Occipital lobe (tissue), 3 donors: ENCODE measurements at places on chromosomes 12 and 14.
A peak's percentile ranks its signal among the peaks of the same experiment; 100 is the strongest.

GRCh38 chr14:93548102-93548843 lies 117.5 kb downstream of the UNC79 start:
- no peak for DNase-seq

- no peak for DNase-seq
These were observed 375.7 kb downstream of the ZFP36L1 start for GRCh38 chr14:68417009-68417650.

DNA sequence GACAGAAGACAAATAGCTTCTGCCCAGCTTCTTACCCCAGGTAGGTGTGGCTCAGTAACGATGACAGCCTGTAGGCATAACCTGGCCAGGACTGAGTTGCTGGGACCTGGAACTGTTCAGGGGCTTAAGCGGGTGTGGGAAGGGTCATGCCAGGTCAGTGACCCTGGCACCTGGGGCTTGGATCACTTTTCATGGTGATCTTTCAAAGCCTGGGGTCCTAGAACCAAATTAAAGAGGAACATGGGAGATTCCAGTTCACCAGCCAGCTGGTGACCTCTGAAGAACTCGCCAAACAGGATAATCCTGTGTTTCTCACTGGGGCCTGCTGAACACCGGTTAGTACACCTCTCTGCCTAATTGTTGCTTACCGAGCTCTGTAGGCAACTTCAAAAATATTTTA lies 102.6 kb upstream of the LMNTD1 start:
- no peak for DNase-seq

GRCh38 chr14:95533391-95533821 lies 1.4 kb upstream of the GLRX5 start:
- no peak for DNase-seq

DNA sequence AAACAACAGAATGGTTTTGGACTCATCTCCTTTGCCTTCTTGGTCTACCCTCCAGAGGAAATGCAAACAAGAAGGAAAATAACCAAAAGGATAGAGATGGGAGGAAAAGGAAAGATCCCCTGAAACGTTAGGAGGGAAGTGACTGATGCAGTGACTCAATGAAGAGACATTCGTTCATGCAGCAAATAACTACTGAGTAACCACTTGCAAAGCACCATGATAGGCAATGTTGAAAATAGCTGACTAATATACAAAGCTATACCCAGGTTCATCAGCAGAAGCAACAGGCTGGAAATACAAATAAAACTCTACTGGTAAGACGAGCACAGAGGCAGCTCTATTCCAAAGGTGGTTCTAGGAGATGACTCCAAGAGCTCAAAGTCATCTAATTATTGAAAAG lies 41.8 kb downstream of the R3HDM2 start:
- DNase-seq, result no peak

- no peak for DNase-seq
These were observed 181.2 kb downstream of the PRKCH start for GRCh38 chr14:61502459-61503093.

DNA sequence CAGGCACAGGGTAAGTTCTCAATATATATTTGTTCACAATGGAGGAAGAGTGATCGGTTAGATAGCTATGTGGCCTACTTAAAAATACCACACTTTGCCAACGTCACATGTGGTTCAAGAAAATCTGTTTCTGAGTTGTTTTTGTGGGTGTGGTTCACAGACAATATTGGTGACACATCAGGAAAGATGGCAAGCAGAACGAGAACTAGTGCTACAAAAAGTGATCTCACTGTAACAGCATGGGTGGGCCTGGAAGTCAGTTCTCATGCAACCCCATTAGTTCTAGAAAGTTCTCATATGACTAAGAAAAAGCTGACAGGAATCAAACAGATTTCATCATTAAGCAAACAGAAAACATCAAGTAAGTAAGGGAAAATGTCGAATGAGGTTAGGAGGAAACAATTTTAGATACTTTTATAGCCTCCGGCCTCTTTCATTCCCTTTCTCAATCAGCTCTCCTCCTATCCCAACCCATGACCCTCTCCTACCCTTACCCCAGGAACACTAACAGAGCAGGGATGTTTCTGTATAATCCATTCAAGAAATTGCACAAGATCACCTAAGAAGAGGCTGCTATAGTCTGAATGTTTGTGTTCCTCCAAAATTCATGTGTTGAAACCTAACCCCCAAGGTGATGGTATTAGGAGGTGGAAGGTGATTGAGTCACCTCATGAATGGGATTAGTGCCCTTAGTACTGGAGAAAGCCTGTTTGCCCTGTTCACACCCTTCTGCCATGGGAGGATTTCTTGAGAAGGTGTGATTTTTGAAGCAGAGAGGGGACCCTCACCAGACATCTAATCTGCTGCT lies 15.5 kb upstream of the NTN4 start:
- no peak for DNase-seq

DNA sequence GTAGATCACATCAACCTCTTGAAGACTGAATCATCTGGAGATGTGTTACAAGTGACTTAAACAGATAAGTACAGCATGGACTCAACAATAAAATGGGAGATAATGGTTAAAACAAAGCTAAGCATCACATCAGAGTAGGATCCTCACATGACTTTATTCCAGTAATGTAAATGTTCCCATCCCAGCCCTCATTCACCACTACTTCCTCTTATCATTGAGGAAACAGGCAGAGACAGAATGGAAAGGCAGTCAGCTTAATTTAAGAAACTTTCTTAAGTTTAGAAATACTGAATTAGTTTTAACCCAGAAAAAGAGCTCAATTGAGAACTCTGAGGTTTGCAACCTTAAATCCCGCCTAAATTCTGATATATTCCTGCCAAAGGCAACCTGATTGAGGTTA lies 1.2 kb upstream of the ALG10 start:
- DNase-seq, result no peak

DNA sequence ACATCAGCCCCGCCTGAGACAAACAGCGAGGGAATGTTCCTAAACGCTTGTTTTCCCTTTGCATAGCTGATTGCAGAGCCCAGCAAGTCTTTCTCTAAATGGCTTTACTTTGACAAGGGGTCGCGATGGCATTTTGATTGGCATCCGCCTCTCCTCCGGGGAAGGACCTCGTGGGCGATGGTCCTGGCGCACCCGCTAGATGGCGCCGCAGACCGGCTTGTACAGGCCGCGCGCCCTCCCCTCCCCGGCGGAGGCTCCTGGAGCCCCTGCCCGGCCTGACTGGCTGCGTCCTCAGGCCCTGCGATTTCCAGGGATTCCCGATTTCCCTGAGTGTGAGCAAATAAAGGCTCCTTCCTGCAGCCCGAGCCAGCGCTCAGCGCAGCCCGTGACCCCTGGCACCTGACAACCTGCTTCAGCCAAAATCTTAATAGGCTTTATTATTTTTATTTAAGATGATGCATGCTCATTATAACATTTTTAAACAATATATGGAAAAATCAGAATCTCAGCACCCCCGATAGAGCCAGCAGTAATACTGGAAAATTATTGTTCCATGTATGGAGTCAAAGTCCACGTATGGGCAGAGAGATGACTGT lies 468.3 kb downstream of the AACS start:
- DNase-seq, result peak; percentile 14

DNA sequence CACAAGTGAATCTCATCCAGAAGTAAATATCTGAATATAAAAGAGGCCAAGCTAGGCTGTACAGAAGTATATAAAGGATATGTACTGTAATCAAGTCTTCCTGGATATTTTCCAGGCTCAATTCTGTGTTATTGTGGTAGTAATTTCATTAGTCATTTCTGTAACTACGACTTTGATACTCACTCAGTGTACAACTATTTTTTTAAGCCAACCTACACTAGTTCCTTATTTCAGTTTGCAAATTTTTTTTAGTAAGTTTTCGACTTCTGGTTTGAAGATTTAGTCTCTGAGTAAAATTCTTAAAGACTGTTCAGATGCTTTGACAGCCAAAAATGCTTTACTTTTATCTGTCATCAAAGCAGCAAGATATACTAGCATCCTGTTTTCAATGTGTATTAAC lies 130.8 kb downstream of the CAPZA3 start:
- DNase-seq, result no peak

GRCh38 chr12:124184456-124184855 lies 110.4 kb upstream of the RFLNA start:
- DNase-seq, result no peak

DNA sequence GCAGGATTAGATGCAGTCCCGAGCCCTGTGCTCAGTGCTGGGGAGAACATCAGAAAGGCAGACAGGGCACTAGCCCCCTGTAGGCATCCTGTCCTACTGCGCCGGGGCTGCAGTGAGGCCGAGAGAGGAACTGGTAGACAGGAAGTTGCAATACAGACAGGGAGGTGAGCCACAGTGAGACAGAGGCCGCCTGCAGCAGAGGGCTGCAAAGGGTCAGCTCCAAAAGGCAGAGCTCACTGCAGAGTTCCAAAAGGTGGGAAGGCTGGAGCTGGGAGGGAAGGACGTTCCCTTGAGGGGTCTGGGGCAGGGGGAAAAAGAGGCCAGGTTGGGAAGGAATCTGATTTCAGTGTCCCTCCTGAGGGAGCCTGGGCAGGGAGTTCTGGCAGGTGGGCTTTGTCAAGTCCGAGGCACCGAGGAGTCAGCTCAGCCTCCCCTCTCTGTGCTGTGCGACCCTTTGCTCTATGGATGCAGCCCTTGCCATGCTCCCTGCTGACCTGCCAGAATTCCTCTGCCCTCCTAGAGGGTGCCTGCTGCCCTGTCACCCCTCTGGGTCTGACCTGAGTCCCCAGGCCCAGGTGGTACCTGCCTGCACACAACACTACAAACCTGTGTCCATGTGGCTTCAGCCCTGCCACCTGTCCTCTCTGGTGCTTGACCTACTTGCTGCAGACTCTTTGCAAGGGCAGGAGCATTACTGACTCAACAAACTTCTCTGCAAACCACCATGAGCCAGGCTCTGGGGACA lies 63.5 kb downstream of the PRMT8 start:
- DNase-seq, result no peak

DNA sequence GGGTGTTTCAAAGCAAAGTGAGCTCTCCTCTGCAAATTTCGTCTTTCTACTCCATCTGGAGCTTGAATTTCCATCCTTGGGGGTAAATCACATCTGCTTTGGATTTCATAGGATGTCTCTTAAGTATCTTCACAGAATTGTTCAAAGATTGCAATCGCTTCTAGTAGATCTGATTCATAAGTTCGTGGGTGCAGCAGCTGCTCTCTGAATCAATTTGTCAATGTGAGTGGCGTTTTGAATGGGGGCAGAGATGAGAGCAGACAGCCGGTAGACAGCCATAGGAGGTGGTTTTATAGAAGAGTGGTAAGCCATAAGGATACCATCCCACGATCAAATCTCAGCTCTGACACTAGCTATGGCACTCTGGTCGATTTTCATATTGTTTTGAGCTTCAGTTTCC lies 146.0 kb upstream of the RPH3A start:
- no peak for DNase-seq

DNA sequence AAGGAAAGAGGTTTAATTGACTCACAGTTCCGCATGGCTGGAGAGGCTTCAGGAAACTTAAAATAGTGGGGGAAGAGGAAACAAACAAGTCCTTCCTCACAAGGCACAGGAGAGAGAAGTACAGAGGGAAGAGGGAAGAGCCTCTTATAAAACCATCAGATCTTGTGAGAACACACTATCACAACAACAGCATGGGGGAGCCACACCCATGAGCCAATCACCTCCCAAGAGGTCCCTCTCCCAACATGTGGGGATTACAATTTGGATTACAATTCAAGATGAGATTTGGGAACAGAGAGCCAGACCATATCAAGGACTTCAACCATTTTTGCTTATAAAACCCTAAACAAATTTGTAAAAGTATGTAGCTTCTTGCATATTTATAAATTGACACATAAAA lies 45.8 kb downstream of the SLCO1C1 start:
- no peak for DNase-seq

DNA sequence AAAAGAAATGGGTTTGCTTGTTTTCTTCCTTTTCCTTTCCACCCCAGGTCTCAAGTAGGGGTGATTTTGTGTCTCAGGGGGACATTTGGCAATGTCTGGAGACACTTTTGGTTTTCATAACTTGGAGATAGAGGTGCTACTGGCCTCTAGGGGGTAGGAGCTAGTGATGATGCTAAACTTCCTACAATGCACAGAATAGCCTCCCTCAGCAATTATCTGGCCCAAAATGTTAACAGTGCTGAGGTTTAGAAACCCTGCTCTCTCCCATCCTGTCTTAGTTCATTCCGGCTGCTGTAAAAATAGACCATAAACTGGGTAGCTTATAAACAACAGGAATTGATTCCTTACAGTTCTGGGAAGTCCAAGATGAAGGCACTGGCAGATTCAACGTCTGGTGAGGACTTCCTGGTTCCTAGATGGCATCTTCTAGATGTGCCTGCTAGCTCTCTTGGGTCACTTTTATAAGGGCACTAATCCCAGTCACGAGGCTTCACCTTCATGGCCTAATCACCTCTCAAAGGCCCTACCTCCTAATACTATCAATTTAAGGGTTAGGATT lies 7.4 kb upstream of the GAS2L3 start:
- DNase-seq, result no peak

- no peak for DNase-seq
These were observed 4.8 kb downstream of the SLC38A1 start for GRCh38 chr12:46264057-46264456.

- peak; percentile 56 for DNase-seq
These were observed at the start of gene FAR2 for GRCh38 chr12:29148911-29149690. Gene FAR2, plus strand, starts transcription at chr12:29149278. Its CDS starts 121,172 bp downstream, at chr12:29270450.

GRCh38 chr12:34390171-34390841 lies 368.0 kb downstream of the ALG10 start:
- DNase-seq, result no peak

- DNase-seq, result no peak
These were observed 367.6 kb downstream of the SOX5 start for GRCh38 chr12:23581913-23582312.

- DNase-seq, result no peak
These were observed 124.4 kb upstream of the RTL1 start for GRCh38 chr14:101027966-101028365.

DNA sequence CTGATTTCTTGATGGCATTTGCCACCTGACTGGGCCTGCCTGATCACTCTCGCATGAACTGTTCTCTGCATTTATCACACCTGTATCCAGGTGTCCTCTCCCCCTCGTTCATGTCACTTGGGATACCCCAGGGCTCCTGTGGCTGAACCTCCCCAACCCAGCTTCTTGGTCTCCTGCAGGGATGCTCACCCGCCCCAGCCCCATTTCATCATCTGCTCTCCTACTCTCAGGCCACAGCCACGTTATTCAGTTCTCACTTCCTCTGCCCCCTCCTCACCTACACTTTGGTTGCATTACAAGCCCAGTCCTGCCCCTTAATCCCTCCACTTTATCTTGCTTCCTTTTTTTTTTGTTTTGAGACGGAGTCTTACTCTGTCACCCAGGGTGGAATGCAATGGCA lies 35.5 kb downstream of the TMBIM6 start:
- DNase-seq, result no peak

- no peak for DNase-seq
These were observed 20.7 kb downstream of the PHLDA1 start for GRCh38 chr12:76010732-76011458.

DNA sequence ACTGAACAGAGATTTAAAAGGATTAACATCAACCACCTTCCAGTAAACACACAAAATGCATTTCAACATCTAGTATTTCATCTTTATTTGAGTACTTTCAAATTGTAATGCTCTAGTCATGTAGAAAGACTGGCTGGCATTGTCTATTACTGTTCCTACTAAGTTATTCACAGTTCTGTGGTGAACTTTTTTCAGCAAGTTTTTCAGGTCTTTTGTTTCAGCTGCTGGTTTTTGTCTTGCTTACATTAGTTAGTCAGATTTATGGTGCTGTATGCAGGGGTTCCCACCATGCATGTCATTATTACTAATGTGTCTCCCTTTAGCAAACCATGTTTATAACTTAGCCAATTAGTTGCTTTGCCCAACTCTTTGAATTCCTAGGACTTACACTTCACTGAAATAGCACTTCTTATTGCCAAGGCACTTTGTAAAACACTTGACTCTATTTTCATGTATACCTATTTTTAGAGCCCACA lies 253.4 kb upstream of the KITLG start:
- no peak for DNase-seq
